Occipital lobe (tissue), 3 donors: ENCODE measurements at places on chromosomes 11 and 22. TPM values are rescaled to one million over a fixed set of nuclear protein-coding genes. Genes with fewer than 3 reads are reported as not detected.

DNA sequence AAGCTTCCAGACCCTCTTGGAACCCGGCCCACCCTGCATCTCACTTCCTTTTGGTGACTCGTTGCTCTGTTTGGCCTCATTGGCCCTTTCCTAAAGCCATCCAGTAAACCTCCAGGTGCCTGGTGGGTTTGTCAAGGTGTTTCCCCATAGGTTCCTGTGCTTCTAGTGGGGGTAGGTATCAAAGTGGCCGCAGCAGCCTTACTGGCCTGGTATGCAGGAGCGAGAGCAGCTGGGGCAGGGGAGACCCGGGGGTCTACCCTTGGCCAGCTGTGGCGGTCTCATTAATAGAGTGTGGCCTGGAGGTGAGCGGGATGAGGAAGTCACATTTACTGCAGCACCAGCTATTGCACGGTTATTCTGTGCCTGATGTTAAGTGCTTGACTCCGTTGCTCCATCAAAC, 4.1 kb downstream of the APOA4 start:
- no peak for DNase-seq

DNA sequence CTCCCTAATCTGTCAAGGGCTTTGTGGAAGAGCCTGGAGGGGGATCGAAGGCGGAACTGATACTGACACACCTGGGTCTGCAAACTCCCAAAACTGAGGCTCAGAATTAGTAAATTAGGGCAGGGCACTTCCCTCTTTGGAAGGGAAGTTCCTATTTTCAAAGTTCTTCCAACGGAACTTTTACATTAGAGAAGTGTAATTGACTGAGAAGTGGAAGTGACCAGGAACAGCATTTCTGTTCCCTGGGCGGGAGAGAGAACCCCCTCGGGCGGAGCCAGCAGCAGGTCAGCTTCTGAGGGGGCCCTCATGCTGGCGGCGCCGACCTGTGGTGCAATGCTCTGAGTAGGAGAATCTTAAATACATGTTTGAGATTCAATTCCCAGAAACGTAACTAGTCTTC, 1.1 kb upstream of the CBL start:
- DNase-seq = no peak

- no peak for DNase-seq
These were observed 20.8 kb downstream of the RASSF10 start for GRCh38 chr11:13029872-13030271.

DNA sequence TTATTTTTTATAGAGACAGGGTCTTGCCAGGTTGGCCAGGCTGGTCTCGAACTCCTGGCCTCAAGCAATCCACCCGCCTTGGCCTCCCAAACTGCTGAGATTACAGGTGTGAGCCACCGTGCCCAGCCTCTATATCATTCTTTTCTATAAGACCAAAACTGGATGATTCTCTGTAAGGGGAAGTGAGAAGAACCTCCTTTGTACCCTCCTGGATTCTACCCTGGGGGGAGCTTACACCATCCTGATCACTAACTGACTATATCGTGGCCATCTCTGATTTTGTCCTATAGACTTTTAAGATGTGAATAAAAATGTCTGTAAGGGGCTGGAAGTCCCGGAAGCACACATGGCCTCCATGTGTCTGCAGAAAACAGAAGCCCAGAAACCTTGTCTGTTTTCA, 9.1 kb downstream of the PIWIL4 start:
- no peak for DNase-seq

- no peak for DNase-seq
These were observed 7.3 kb downstream of the IFT27 start for GRCh38 chr22:36768616-36769015.

DNA sequence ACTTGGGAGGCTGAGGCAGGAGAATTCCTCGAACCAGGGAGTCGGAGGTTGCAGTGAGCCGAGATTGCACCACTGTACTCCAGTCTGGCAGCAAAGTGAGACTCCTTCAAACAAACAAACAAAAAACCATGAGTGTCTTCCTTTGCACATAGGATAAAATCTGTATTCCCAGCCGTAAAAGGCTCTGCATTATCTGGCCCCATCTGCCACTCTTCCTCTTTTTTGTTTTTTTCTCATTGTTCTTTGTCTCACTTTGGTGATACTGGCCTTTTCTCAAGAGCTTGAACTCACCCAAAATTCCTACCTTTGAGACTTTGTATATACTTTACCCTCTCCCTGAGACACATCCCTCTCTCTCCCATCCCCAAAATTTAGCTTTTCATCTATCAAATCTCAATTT, 17.6 kb downstream of the FDX1 start:
- DNase-seq = no peak

DNA sequence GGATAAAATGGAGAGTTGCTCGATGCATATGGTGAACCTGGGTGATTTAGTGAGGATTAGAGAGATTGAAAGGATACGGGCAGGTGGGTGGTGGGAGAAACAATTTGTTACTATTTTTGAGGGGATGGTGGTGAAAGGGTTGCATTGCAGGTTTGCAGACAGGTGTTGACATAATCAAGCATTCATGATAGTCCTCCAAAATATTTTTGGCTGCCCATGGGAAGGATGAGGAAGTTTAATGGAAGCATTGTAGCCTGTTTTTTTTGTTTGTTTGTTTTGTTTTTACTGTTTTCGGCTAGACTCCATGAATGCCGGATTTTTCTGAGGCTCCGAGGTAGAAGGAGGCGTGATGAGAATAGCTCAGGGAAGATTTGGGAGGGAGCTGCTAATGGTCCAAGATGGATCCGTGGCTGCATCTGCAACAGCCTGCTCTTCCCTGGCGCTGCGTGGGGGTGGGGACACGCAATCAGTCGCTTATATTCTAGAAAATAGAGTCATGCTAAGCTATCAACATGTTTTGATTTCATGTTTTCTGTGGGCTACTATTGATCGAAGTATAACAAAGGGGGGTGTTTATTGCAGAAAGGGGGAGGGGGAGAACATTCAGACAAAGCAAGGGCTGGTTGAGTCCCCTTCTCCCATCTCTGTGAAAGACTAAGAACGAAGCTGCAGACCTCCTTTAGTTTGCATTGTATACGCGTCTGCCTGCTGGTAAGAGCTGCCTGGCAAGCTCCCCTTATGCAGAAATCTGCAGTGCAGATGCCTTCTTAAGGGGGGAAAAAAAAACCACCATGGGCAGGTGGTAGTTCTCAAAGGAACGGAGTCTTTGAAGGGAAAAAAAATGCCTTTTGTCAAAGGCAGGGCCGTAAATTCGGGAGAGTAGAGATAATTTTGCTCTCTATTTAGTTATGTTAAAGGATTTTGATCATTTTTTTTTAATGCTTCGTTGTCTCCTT, 1.0 kb downstream of the RTN3 start:
- DNase-seq = peak; percentile 24

DNA sequence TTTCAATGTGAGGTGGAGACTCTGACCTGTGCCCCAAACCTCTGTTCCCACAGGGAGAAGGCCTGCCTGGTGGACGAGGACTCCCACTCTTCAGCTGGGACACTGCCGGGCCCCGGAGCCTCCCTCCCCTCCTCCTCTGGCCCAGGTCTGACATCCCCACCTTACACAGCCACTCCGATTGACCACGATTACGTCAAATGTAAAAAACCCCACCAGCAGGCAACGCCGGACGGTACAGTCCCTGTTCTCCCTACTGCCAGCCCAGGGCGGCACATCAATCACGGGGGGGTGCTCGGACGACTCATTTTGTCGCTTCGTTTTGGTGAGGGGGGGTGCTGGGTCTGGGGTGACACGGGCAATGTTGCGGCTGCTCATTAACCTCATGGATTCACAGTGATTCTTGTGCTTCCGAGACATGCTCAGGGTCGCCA, 83.3 kb upstream of the SUSD2 start:
- DNase-seq = no peak

DNA sequence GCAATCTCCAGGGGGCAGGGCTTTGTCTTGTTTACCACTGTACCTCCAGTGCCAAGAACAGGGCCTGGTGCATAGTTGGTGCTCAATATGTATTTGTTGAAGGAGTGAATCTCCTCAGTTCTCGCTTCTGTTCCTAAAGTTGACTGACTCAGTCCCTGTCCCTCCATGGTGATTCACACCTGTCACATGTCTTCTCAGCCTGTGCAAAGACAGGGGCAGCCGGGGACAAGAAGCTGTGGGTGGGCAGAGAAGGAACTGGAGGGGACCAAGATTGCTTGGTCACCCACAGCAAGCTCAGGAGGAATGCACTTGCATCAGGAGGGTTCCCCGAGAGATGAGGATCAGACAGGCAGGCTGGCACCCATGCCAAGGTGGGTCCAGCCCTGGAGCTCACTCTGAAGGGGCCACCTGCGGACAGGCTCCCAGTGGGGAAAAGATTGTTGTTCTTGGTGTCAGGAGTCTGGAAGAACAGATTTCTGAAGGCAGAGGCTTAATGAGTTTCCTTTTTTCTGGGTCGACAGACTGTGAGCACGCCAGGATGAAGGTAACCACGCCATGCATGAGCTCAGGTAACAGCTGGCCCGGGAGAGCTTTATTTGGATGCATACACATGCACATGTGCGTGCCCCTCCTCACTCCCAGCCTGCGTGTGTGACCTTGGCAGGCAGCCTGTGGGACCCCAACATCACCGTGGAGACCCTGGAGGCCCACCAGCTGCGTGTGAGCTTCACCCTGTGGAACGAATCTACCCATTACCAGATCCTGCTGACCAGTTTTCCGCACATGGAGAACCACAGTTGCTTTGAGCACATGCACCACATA, 16.9 kb downstream of the IL17RA start:
- peak; percentile 57 for DNase-seq

DNA sequence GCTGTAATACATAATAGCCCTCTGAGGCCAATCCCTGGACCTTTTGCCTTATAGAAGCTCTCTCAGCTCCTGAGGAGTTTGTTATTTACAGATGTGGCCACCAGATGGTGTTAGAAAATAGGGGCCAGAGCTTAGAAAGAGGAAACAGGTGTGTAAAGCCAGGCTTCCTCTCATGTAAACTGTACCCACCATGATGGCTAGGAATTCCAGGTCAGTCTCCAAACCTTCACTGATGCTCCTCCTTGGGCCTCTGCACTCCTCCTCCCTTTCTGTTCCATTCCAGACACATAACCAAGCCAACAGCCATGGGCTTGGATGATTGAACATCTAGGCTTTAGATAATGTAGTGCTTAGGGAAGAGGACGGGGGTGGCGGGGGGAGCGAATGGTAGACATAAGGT, 39.7 kb downstream of the USP35 start:
- DNase-seq = no peak

DNA sequence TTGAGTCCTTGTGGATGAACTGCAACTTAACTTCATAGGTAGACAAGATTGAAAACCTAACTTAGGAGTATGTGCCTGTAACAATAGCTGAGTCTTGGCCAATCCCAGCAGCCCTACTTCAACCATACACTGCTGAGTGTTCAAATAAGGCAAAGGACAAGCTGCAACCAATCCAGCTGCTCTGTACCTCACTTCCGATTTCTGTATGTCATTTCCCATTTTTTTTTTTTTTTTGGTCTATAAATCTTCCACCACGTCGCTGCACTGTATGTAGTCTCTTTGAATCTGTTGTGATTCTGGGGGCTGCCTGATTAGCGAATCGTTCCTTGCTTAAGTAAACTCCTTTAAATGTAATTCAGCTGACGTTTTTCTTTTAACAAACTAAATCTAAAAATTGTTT, 35.4 kb upstream of the FLI1 start:
- no peak for DNase-seq

DNA sequence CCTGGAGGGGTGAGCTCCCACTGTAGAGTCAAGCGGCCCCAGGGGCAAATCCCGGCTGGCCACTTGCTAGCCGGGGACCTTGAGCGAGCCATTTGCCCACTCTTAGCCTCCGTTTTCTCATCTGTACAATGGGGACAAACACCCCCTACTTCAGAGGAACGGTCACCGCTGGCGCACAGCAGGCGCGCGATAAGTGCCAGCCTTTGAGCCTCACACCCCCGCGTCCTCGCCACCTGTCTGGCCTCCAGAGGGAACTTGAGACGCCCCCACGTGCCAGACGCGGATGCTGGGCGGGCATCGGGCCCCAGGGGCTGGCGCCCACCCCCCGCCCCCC, 72.6 kb upstream of the TCF20 start:
- DNase-seq = no peak

DNA sequence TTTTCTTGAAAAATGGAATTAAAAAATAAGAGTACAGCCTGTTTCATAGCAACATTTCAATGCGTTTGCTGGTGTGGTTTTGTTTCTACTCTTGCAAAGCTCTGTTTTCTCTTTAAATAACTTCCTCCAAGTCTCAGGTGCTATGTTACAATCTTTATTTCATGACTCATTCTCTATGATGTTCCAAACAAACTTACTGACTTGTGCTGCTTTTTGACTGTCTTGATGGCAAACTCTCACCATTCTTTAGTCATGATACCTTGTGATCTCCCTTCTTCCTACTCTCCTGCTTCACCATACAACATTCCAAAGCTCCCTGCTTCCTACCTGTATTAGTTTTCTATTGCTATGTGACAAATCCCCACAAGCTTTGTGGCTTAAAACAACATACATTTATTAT, 166.1 kb downstream of the C11orf91 start:
- DNase-seq = no peak

DNA sequence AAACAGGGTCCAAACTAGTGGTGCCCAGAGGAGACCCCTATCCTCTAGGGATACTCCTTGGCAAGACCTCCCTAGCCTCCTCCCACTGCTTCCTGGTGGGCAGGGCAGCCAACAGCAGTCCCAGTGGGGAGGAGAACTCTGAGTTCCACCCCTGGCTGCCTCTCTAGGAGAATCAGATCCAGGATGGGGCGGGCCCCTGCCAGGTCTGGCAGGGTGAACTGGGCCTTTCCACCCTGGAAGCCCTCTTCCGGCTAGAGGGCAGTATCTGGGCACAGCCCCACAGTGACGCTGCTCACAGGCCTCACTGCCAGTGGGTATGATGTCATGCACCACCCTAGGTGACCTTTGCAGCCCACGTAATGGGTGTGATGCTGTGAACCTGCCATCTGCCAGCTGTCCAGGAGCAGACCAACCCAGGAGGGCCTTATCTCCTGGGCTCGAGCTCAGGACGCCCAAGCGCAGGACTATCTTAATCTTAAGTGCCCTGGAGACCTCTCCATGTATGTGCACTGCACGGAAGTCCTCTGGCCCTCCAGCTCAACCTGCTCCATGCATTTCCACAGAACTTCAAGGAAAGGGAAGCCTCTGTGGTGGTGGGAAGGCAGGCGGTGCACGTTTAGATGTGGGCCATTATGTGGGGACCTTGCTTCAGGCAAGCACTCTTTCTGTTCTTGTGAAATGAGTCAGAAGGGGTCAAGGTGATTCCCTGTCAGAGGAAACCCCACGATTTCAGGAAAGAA, 31.8 kb upstream of the FCHSD2 start:
- DNase-seq = no peak

GRCh38 chr11:66886671-66887221, 29.9 kb downstream of the LRFN4 start:
- DNase-seq = no peak

CNTN5 gene
- total RNA-seq = 10.6 TPM

POU2AF2 gene
- not detected for total RNA-seq

ANO5 gene
- total RNA-seq = 26.8 TPM

OR5D13 gene
- not detected for total RNA-seq

TMEM151A gene
- 6.4 TPM for total RNA-seq

MAJIN gene
- total RNA-seq = not detected

FOLH1 gene
- 3.6 TPM for total RNA-seq

DEFB131B gene
- not detected for total RNA-seq

SLC22A8 gene
- 1.2 TPM for total RNA-seq

AQP11 gene
- 5.9 TPM for total RNA-seq
